ENCODE measurements at places on chromosomes 5 and 9.

DNA sequence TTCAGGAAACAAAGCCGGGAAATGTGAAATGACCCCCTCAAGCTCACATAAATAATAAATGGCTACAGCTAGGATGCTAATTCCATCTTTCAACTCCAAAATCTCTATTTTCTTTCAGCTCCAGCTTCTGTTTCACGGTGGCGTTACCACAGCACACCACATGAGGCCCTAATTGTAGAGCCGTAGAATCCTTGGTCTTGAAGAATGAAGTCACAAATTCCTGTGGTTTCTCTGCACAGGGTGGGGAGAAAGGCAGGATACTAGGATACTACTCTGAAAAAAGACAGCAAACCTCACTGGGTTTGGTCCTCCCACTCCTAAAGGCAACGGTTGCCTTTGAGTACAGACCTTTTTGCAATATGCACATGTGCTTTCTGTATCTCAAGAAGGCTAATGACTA lies 13.9 kb upstream of the RARS1 start:
- DNase-seq, result no peak

- no peak for DNase-seq
These were observed 386.1 kb downstream of the NTRK2 start for GRCh38 chr9:85055506-85056202.

- no peak for DNase-seq
These were observed 75.0 kb upstream of the TNC start for GRCh38 chr9:115192835-115193525.

GRCh38 chr5:160694896-160695295 lies 157.1 kb downstream of the ATP10B start:
- DNase-seq, result no peak

GRCh38 chr9:121485623-121486022 lies 14.0 kb downstream of the GGTA1 start:
- DNase-seq, result no peak

GRCh38 chr9:32376285-32376684 lies 8.2 kb upstream of the ACO1 start:
- DNase-seq, result no peak

DNA sequence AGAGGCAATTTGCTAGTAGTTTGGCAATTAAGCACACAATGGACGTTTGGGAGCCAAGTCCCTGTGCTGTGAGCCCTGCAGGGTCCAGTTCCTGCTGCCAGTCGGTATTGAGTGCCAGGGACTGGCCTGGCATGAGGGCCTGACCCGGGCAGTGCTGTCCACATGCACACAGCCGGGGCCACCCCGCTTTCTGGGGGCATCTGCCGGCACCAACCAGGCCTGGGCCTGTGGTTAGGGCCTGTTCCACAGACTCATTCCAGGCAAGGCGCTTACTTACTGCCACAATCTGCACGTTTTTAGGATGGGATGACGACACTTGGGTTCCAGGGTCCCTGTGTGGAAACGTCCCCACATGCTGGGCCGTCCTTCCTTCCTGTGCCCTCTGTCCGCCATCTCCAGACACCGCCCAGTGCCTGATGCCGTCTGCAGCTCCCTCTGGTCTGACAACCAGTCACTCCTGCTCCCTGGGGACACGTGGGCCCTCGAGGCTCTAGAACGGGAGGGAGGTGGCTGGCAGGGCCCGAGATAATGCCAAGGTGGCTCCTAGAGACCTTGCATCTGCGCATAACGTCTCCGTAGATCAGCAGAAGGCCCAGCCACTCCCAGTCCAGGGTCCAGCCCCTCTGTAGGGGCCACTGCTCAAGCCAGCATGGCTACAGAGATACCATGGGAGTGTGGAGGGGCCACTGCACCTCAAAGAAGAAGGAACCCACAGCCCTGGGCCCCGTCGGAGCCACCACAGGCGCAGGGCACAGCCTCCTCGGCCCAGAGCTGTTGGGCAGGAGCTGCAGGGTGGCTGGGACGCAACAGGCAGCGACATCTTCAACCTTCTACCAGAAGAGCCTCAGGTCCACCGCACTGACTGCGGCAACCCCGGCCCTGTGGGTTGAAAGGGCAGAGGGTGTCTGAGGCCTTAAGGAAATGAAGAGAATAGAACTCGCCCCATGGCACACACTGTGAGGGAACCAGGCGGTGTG lies 24.7 kb downstream of the SLC9A3 start:
- DNase-seq, result no peak

GRCh38 chr5:66498791-66499207 lies 97.4 kb upstream of the MAST4 start:
- DNase-seq, result no peak

- DNase-seq, result no peak
These were observed 10.4 kb downstream of the CCL28 start for GRCh38 chr5:43401827-43402226.

DNA sequence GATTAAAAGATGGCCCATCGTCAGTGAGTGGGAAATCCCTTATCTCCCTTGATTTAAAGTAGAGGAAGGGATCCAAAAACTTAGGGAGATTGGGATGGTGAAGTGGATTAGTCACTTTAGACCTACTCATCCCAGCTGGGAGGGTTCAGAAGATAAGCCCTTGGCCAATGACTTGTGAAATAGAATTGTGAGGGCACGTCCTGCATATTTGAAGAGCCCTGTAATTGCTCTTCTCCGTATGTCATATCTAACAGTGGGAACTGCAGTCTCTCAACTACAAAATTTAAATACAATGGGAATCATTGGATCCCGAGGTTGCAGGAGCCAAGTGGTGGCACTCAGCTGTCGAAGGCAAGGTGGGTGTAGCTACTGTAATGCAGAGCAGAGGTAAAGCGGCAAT lies 65.4 kb upstream of the C9orf72 start:
- DNase-seq, result no peak

DNA sequence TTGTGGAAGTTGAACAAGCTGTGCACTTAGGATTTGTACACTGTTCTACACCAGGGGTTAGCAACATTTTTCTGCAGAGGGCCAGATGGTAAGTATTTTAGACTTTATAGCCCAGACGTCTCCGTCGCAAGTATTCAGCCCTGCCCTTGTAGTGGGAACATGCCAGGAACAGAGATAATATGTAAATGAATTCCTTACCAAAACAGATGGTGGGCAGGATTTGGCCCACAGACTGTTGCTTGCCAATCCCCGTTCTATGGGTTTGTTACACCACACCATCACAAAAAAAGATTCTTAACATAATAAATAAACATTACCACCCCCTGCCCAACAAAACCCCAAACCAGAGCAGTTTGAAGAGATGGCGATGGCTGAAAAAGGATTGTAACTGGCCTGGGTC lies 74.3 kb downstream of the AMBP start:
- DNase-seq, result no peak

DNA sequence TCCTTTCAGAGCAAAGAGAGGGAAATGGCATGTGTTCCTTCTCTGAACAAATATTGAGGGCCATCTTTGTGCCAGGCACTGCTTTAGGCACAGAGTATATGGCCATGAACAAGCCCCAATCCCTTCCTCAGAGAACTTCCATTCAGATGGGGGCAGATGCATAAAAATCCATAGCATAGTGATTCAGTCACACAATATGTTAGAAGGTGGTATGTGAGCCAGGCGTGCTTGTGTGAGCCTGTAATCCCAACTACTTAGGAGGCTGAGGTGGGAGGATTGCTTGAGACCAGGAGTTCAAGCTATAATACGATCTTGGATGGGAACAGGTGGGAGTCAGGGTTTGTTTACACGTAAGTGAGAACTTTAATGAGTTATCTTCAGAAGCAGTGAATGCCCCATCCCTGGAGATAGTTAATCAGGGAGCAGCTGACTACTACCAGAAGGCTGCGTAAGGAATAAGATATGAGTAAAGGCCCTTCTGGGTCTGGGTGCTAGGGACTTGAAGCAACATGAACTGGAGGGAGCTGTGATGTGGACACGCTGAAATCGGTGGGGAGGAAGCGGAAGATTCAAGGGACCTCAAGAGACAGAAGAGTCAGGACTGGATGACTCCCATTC lies 27.1 kb downstream of the NANS start:
- DNase-seq, result no peak

- DNase-seq, result no peak
These were observed 130.4 kb upstream of the POC5 start for GRCh38 chr5:75847561-75848021.

Data from stimulated activated CD4-positive, alpha-beta T cell treated with anti-CD3 and anti-CD28 coated beads, Interleukin-1b, Interleukin-23, amount 100 ng/mL, for 1 hour (primary cell).